ENCODE measurements at places on chromosomes 1 and 21. TPM values are rescaled to one million over a fixed set of nuclear protein-coding genes. Genes with fewer than 3 reads are reported as not detected.
A peak's percentile ranks its signal among the peaks of the same experiment; 100 is the strongest.

Gene CD84
- not detected for total RNA-seq

Gene ITLN2
- not detected for total RNA-seq

Gene KRTAP21-2
- not detected for total RNA-seq

Gene RAB7B
- total RNA-seq = 2.0 TPM

Gene HAX1
- total RNA-seq = 129 TPM

Gene CTSS
- total RNA-seq = 0.32 TPM

Gene OTUD3
- 6.3 TPM for total RNA-seq

Gene TCHHL1
- not detected for total RNA-seq

Gene LAMB3
- 9.9 TPM for total RNA-seq

Gene DNASE2B
- not detected for total RNA-seq

Gene LCE2A
- total RNA-seq = 4.0 TPM

Gene GBP4
- 0.35 TPM for total RNA-seq

Gene YBX1
- total RNA-seq = 705 TPM

GRCh38 chr21:34166468-34166867, 93.1 kb downstream of the MRPS6 start:
- H3K4me1 ChIP-seq = no peaks in the 10 kb centered on the region
- H3K27me3 ChIP-seq = no peaks in the 10 kb centered on the region
- no peak overlapping the region for H3K27ac ChIP-seq
- DNase-seq = no peak
- peaks cover 53% of the 10 kb centered on the region for H3K36me3 ChIP-seq
- H3K4me3 ChIP-seq = no peak overlapping the region

DNA sequence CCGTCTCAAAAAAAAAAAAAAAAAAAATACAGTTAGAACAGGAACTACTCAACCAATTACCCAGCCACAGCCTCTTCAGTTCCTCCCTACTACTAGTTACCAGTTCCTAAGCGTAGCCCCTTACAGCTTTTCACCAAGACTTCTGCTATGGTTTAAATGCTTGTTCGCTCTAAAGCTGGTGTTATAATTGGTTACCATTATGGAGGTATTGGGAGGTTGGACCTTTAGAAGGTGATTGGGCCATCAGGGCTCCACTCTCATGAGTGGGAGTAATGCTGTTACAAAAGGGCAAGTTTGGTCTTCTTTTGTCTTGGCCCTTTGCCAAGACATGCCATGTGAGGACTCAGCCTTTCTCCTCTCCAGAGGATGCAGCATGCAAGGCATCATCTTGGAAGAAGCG, 3.0 kb upstream of the SMPDL3B start:
- DNase-seq = no peak
- H3K36me3 ChIP-seq = no peaks in the 10 kb centered on the region
- H3K4me3 ChIP-seq = no peak overlapping the region
- H3K27me3 ChIP-seq = peaks cover 12% of the 10 kb centered on the region

DNA sequence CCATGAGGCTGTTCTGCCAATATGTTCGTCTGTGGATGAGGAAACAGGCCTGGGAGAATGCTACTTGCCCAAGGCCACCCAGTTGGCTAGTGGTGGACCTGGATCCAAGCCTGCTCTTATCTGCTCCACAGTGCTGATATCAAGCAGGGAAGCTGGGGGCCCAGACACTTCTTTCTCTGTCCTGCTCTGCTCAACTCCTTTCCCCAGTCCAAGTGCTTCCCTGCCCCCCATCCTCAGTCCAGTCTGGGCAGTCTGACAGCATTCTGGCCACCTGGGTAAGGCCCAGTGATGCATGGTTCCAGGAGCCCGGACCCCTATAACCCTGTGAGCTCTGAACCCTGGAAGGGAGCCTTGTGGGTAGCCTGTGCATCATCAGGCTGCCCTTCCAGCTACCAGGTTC, 4.2 kb upstream of the PAQR7 start:
- H3K4me1 ChIP-seq = peaks cover 6% of the 10 kb centered on the region
- peaks cover 1% of the 10 kb centered on the region for H3K27me3 ChIP-seq
- no peak for DNase-seq
- H3K4me3 ChIP-seq = no peak overlapping the region
- no peak overlapping the region for H3K27ac ChIP-seq
- H3K36me3 ChIP-seq = no peaks in the 10 kb centered on the region

DNA sequence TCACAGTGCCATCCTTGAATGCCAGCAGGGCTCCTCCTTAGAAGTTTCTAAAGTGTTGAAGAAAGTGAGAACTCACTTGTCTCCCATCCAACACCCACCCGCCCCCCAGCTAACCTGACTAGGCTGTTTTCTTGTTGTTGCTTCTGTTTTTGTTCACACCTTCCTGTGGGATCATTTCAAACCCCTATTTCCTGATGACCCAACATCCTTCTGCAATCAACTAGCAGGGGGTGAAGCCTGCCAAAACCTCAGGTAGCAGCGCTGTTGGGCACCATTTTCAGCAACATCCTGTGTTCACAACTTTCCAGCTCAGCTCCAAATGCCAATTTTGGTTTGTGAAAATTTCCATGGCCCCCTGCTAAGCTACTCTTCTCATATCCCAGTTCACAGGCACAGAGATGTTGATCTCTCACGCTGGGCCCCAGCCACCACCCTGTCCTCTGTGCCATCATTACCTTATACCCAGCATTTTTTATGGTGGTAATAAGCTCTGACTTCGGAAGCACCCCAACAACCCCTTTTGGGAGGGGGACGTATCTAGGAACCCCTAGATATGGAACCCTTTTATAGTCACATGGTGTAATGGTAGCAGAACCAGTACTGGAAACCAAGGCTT, 41.4 kb downstream of the CDC7 start:
- H3K4me1 ChIP-seq = peaks cover 12% of the 10 kb centered on the region
- no peak overlapping the region for H3K27ac ChIP-seq
- no peaks in the 10 kb centered on the region for H3K36me3 ChIP-seq
- no peak for DNase-seq
- H3K4me3 ChIP-seq = no peak overlapping the region
- H3K27me3 ChIP-seq = peaks cover 27% of the 10 kb centered on the region

DNA sequence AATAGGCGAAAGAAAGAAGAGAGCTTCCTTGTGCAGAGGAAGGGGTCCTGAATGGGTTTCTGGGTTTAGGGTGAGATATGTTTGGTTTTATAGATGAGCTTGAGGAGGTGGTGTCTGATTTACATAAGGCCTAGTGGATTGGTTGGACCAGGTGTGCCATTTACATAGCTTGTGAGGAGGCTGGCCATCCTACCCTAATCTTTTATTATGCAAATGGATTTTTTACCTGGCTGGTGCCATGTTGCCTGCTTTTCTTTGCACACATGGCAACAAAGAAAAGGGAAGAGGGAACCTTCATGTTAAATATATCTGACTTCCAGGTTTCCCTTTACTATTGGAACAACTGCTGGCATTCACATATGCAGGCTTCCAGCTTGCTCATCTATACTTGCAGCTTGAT, 585.3 kb downstream of the PTPRU start:
- no peak for DNase-seq
- H3K4me3 ChIP-seq = no peak overlapping the region
- H3K4me1 ChIP-seq = no peaks in the 10 kb centered on the region
- H3K36me3 ChIP-seq = no peaks in the 10 kb centered on the region

DNA sequence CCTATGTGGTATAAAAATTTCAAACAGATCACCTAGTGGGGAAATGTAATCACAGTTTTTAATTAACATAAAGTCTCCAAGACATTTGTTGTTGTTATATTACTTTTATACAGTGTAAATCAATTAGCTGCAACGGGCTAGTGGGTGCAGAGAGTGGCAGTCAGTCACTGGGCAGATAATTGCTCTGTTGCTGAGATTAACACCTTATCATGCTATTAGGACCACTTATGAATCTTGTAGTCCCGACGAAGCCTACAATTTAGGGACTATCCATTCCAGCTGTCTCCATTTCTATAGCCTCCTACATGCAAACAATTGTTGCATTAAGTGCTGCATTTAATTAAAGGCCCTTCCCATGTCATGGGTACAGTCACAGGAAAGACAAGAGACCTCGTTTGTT, 158.9 kb upstream of the PROX1 start:
- no peaks in the 10 kb centered on the region for H3K4me1 ChIP-seq
- no peaks in the 10 kb centered on the region for H3K36me3 ChIP-seq
- no peak overlapping the region for H3K27ac ChIP-seq
- no peak overlapping the region for H3K4me3 ChIP-seq
- no peak for DNase-seq

DNA sequence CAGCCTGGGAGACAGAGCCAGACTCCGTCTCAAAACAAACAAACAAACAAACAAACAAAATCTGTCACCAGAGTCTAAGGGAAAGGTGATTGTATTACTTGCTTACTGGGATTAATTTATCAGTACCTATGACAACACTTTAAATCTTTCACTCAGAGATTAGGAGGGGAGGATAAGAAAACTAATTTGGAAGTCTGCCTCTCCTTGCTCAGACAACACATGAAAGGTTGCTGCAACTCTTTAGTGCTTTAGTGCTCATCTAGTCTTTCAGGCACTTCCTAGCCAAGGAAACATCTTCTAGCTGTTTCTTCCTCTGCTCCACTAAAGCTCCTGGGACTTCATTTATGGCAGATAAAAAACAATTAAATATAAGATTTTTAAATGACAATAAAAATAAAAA, 7.3 kb upstream of the FMN2 start:
- H3K4me3 ChIP-seq = no peak overlapping the region
- H3K27me3 ChIP-seq = no peaks in the 10 kb centered on the region
- H3K27ac ChIP-seq = no peak overlapping the region
- peaks cover 44% of the 10 kb centered on the region for H3K4me1 ChIP-seq
- no peak for DNase-seq

GRCh38 chr1:90879281-90879680, 142.6 kb downstream of the ZNF644 start:
- H3K36me3 ChIP-seq = peaks cover 22% of the 10 kb centered on the region
- H3K27me3 ChIP-seq = no peaks in the 10 kb centered on the region
- H3K4me3 ChIP-seq = no peak overlapping the region
- DNase-seq = no peak
- no peak overlapping the region for H3K27ac ChIP-seq
- no peaks in the 10 kb centered on the region for H3K4me1 ChIP-seq

GRCh38 chr21:39842741-39843459, 24.3 kb upstream of the PCP4 start:
- peak overlapping the region; percentile 5 for H3K27ac ChIP-seq
- H3K4me3 ChIP-seq = peak overlapping the region; percentile 56
- H3K27me3 ChIP-seq = peaks cover 4% of the 10 kb centered on the region
- no peaks in the 10 kb centered on the region for H3K36me3 ChIP-seq
- H3K4me1 ChIP-seq = peaks cover 15% of the 10 kb centered on the region

GRCh38 chr1:226274138-226274537, 34.8 kb downstream of the LIN9 start:
- no peaks in the 10 kb centered on the region for H3K36me3 ChIP-seq
- H3K27ac ChIP-seq = no peak overlapping the region
- no peak overlapping the region for H3K4me3 ChIP-seq
- no peaks in the 10 kb centered on the region for H3K27me3 ChIP-seq

- peak overlapping the region; percentile 35 for H3K27ac ChIP-seq
- H3K4me1 ChIP-seq = peaks cover 15% of the 10 kb centered on the region
- peaks cover 65% of the 10 kb centered on the region for H3K36me3 ChIP-seq
- no peaks in the 10 kb centered on the region for H3K27me3 ChIP-seq
Observed at GRCh38 chr1:235675152-235675890, 25.7 kb upstream of the GNG4 start.

DNA sequence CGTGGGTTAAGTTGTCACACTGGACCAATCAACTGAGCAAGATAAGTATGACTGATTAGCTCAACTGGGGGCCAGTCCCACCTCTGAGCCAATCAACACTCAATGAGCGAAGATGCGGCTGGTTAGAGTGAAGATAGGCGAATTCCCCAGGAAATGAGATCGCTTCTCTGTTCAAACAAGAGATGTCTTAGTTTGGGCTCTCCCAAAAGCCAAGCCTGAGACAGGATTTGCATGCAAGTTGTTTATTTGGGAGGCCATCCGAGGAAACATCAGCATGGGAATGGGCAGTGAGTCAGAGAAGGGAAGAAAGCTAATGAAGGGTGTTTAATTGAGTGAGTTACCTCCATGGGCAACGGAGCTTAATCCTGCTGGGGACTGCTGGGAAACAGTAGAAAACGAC, 4.9 kb upstream of the GJB5 start:
- H3K4me3 ChIP-seq = no peak overlapping the region
- peaks cover 6% of the 10 kb centered on the region for H3K4me1 ChIP-seq
- no peak overlapping the region for H3K27ac ChIP-seq

- DNase-seq = peak; percentile 93
- H3K36me3 ChIP-seq = peaks cover 83% of the 10 kb centered on the region
- H3K4me3 ChIP-seq = peak overlapping the region; percentile 79
- peaks cover 25% of the 10 kb centered on the region for H3K27me3 ChIP-seq
- H3K27ac ChIP-seq = peak overlapping the region; percentile 100
- peaks cover 99% of the 10 kb centered on the region for H3K4me1 ChIP-seq
Observed at GRCh38 chr21:34807146-34807880, 138.5 kb downstream of the CLIC6 start.

DNA sequence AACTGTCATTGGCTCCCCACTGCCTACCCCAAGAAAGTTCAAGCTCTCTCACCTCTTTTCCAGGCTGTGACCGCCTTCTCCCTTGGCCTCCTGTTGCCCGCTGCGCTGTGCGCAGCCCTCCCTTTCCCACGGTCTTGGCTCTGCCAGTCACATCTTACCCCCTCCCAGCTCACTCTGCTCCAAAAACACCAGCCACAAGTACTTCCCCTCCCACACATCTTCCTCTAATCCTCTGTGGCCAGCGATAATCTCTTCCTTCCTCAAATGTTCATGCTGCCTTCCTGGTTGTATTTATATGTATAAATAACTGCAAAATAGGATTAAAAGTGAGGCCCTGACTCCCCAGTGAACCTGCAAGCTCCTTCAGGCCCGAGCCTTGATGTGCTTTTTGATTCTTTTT, 81.8 kb downstream of the AJAP1 start:
- H3K4me1 ChIP-seq = no peaks in the 10 kb centered on the region
- no peaks in the 10 kb centered on the region for H3K36me3 ChIP-seq
- peaks cover 3% of the 10 kb centered on the region for H3K27me3 ChIP-seq
- no peak for DNase-seq

- H3K27ac ChIP-seq = peak overlapping the region; percentile 96
- no peaks in the 10 kb centered on the region for H3K36me3 ChIP-seq
- peak overlapping the region; percentile 41 for H3K4me3 ChIP-seq
- H3K4me1 ChIP-seq = peaks cover 24% of the 10 kb centered on the region
Observed at GRCh38 chr1:154463512-154463990, 38.5 kb upstream of the TDRD10 start.

DNA sequence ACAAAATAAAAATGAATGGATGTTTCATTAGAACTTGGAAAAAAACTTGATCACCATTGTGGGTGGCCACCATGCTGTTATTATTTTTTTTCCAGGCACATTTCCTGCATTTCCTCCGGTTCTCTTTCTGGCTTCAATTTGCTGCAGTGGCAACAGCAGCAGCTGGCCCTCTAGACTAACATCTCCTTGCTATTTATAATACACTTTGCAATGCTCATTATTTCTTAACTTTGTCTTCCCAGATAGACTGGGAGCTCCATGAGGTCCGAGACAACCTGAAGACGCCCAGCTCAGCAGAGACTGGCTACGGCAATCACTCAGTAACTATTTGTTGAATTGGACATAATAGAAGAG, 53.4 kb upstream of the ATP5PO start:
- H3K27ac ChIP-seq = peak overlapping the region; percentile 83
- peak overlapping the region; percentile 75 for H3K4me3 ChIP-seq
- peaks cover 78% of the 10 kb centered on the region for H3K4me1 ChIP-seq
- H3K27me3 ChIP-seq = peaks cover 2% of the 10 kb centered on the region

GRCh38 chr1:35768350-35769187, 1.2 kb downstream of the CLSPN start:
- H3K27ac ChIP-seq = peak overlapping the region; percentile 76
- H3K4me3 ChIP-seq = peak overlapping the region; percentile 98
- DNase-seq = no peak
- H3K4me1 ChIP-seq = peaks cover 22% of the 10 kb centered on the region
- H3K27me3 ChIP-seq = peaks cover 1% of the 10 kb centered on the region

All from HFFc6 (cell line).